Thyroid gland (tissue), 4 donors: ENCODE measurements at places on chromosomes 4 and X. TPM values are rescaled to one million over a fixed set of nuclear protein-coding genes. Genes with fewer than 3 reads are reported as not detected.

Gene SHISA3
- total RNA-seq: 4.8 TPM

Gene RBMXL3
- total RNA-seq: not detected

DNA sequence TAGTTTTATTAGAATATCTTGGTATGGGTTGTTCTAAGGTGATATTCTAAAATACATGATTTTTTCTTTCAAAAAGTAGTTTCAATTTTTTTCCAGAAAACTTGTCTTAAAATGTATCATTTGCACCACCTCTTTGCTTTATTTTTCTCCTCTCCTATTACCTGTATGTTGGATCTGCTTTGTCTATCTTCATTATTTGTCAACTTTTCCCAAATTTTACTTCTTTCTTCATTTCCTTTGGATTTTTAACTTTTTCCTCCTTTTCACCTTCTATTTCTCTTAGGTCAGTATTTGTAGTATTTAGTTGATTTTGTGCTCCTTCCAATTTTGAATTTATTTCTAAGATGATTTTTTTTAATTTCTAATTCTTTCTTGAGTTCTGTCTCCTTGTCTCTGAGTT lies 169.6 kb downstream of the APBB2 start:
- no peak for DNase-seq

- no peak for DNase-seq
These were observed 28.4 kb downstream of the ZNF630 start for GRCh38 chrX:48043056-48043455.

- DNase-seq: no peak
These were observed 41.6 kb upstream of the GIMD1 start for GRCh38 chr4:106409901-106410889.

DNA sequence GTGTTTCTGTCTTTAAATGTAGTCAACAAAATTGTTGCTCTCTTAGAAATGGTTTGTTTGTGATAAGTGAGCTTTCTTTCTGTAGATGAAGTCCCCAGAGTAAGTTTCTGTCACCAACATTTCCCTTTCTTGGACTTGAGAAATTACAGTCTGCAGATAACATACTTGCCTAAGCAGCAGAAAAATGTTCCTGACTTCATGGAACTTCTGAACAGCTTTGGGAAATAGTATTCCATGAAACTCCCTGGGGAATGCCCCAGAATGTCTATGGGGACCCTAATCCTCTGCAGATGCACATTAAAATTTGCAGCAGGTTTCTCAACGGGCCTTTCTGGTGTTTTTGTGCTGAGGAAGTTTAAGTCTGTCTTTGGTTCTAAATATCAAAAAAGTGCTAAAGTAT lies 38.6 kb upstream of the NEIL3 start:
- no peak for DNase-seq
